ENCODE measurements at places on chromosomes 6 and 20.

GRCh38 chr6:135534773-135535380 is 37.3 kb upstream of the AHI1 start:
- DNase-seq = no peak

GRCh38 chr6:39344821-39345280 is 22.3 kb upstream of the KCNK16 start:
- no peak for DNase-seq

DNA sequence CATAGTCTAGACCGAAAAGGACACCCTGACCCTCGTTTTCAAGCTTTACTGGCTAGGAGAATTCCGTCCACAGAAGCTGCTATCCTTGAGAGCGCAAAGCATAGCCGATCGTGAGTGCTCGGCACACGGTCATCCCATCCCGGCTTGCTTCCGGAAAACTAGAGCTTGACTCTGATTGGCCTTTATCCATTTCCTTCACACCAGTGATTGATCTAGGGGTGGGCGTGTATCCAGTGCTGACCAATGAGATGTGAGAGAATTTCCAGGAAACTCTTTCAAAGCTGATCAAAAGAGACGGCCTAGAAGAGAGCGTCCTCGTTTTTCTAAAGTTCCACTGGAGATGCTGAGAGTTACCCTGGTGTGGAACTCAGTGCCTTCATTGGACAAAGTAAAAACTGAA is 41.0 kb upstream of the NFATC2 start:
- no peak for DNase-seq

GRCh38 chr6:125639466-125640020 is 109.9 kb upstream of the HEY2 start:
- no peak for DNase-seq

GRCh38 chr6:69624944-69625343 is 171.9 kb downstream of the LMBRD1 start:
- DNase-seq = no peak

- DNase-seq = no peak
These were observed 128.6 kb downstream of the ARID1B start for GRCh38 chr6:156905801-156906200.

DNA sequence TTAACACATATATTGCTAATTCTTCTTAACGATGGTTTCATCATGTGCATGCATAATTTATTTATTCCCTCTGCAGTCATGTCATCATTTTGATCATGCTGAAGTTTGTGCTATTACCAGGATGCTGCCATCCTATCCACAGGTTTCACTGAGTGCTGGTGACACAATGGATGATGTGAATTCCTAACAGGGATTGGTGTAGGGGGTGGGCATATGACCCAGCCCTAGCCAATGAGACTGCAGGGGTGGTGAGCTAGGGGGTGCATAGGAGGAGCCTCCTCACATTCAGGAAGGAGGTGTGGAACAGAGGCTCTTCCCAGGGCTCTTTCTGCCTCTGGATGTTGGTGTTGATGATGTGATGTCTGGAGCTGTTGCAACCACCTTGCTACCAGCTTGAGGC is 7.5 kb downstream of the CST5 start:
- DNase-seq = no peak

DNA sequence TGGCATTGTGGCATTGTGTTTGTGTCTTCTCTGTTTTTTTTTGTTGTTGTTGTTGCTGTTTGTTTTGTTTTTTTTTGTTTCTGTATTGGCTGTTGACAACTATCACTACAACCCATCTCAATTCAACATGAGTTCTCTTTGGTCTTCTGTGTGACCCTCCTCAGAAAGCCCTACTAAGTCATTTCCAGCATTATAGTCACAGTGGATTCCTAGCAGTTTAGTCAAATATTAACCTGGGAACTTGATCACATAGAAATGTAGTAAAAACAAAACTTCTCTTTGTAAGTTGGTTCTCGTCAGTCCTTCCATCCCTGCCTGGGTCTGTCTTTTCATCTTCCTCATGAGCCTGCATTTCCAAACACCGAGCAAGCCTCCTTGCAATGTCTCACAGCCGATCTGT is 16.8 kb downstream of the SLC17A2 start:
- DNase-seq = no peak

DNA sequence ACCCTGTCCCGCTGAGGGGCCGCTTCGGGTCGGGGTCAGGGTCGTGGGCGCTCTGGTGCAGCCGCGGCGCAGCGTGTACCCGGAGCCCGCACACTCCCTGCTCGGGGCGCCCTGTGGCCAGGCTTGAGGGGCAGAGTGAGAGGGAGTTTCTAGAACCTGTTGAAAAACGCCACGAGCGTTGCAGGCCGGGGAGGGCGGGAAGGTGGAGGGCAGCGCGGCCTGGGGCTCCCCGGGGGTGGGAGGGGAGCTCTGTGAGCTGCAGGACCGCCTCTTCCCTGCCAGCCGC is 539 bp upstream of the BHLHE23 start:
- no peak for DNase-seq

- DNase-seq = no peak
These were observed 54.6 kb upstream of the UBR2 start for GRCh38 chr6:42509256-42509655.

GRCh38 chr20:40160097-40160550 is 528.9 kb downstream of the MAFB start:
- no peak for DNase-seq

DNA sequence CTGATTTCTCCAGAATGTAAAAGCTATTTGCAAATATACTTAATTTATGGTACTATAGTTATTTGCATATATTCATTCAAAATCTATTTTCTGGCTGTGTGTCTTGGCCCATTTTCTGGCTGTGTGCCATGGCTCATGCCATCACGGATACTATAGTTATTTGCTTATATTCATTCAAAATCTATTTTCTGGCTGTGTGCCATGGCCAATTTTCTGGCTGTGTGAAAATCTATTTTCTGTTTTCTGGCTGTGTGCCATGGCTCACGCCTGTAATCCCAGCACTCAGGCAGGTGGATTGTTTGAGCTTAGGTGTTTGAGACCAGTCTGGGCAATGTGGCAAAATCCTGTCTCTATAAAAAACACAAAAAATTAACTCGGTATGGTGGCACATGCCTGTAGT is 28.9 kb upstream of the RIPK1 start:
- DNase-seq = no peak

- DNase-seq = no peak
These were observed 9.4 kb upstream of the KHDC1L start for GRCh38 chr6:73234733-73235132.

GRCh38 chr6:89974834-89975233 is 80.6 kb downstream of the GJA10 start:
- no peak for DNase-seq

GRCh38 chr6:7684843-7685242 is 41.1 kb upstream of the BMP6 start:
- DNase-seq = no peak

GRCh38 chr6:120779441-120779840 is 554.8 kb downstream of the TBC1D32 start:
- no peak for DNase-seq

DNA sequence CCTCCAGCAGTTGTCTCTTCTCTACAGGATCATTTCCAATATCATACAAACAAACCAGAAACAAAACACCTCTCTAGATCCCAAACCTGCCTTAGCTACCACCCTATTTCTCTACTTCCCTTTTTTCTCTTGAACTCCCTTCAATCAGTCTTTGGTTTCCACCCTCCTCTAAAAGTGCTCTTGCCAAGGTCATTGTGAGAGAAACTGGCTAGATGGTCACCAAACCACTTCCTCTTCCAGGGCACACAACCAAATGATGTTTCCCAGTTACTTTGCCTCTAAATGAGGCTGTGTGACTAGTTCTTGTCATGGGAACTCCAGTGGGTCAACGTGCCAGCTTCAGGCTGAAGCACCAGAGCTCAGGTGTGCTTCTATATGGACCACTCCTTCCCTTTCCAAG is 85.8 kb upstream of the ARMC2 start:
- DNase-seq = no peak

GRCh38 chr6:95581073-95581472 is 3.7 kb downstream of the MANEA start:
- DNase-seq = no peak

DNA sequence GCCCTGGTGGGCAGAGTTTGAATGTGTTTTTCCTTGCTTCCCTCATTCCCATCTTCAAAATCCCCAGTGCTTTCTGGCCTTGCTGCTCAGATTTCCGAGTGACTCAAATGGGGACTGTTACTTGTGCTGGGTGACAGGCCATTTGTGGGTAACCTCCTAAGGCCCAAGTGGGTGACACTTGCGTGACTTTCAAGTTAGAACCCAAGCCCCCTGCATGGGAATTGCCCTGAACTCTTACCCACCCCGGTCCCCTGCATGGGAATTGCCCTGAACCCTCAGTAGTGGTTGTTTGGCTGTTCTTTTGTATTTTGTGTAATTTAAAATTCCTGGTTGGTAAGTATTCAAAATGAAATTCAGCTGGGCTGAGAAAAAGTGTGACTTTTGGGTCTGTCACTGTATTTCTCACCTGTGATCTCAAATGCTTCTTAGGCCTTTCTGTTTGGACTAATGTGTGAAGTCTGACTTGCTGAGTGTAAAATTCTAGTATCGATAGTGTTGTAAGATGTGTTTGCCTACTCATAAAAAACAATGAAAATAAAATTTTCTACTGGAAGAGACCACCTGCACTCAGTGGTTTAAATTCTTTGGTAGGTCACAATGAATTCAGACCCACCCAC is 12.4 kb upstream of the RBM38 start:
- no peak for DNase-seq

GRCh38 chr6:56852260-56853010 is 102.5 kb upstream of the BEND6 start:
- DNase-seq = no peak

DNA sequence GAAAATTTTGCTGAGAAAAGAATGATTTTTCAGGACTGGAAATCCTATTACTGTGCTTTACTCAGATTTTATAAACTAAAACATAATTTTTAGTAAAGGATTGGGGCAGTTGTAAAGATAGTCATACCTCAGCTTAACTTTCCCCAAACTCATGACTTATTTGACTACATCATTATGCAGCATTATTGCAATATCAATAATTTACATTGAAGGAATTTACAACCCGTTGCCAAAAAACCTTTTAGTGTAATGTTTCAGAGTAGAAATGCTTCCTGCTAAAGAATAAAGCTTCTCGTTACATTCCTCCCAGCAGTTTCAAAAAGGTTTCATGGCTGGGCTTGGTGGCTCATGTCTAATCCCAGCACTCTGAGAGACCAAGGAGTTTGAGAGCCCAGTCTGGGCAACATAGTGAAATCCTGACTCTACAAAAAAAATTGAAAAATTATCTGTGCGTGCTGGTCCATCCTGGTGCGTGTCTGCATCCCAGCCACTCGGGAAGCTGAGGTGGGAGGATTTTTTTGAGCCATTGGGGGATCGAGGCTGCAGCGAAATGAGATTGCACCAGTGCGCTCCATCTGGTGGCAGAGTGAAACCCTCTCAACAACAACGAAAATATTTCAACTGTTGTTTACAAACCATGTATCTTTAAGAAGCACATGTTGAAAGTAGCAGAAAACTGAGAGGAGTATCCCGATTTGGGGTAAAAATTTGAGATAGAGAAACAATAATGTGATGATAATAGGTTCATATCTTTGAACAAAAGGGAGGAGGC is 4.4 kb downstream of the AMD1 start:
- DNase-seq = no peak
